ENCODE measurements at places on chromosomes 7 and 10.

DNA sequence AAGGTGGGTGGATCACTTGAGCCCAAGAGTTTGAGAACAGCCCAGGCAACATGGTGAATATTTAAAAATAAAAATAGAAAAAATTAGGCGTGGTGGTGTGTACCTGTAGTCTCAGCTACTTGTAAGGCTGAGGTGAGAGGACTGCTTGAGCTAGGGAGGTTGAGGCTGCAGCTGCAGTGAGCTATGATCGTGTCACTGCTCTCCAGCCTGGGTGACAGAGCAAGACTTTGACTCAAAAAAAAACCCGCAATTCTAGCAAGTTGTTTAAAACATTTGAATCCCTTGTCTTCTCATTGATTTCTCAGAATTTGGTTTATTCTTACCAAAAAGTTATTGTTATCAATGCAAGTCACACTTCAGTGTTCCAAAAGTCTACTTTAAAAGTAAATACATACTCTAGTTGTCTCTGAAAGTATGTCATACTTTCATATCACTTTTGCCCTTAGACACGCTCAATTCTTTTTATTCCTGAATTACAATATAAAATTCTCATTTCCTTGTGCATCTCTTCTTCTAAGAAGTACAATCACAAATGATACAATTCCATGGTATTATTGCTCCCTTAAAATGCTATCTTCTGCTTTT, 6.3 kb downstream of the EPC1 start:
- no peak for DNase-seq

- DNase-seq, result no peak
Observed at GRCh38 chr7:7581531-7582179, 15.0 kb downstream of the MIOS start.

- no peak for DNase-seq
Observed at GRCh38 chr7:155860461-155860839, 48.2 kb upstream of the SHH start.

- DNase-seq, result no peak
Observed at GRCh38 chr7:34902182-34902581, 135.1 kb downstream of the DPY19L1 start.

DNA sequence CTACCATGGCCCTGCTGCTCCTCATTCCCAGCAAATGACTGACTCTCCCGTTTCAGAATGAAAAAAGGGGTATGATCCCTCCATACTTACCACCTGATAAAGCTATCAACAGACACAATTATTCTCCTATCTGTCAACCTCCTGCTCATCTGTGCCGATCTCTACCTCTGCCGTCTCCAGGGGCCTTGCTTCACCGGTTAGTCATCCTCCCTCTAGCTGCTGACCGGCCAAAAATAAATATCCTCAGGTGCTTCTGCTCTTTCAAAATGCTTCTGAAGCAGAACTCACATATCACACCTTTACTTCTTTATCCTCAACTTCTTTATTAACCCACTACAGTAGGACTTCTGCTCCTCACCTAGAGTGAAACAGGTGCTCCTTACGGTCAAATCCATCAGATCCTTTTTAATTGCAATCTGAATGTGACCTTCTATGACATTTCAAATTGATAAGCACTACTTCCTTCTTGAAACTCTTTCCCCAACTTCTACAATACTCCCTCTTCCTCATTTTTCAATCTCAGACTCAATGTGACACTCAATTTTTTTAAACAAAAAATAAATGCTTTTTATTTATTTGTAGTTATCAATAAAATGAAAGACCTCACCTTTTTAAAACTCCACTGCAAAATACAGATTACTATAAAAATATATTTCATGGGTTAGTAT, 63.2 kb downstream of the LMBR1 start:
- no peak for DNase-seq

DNA sequence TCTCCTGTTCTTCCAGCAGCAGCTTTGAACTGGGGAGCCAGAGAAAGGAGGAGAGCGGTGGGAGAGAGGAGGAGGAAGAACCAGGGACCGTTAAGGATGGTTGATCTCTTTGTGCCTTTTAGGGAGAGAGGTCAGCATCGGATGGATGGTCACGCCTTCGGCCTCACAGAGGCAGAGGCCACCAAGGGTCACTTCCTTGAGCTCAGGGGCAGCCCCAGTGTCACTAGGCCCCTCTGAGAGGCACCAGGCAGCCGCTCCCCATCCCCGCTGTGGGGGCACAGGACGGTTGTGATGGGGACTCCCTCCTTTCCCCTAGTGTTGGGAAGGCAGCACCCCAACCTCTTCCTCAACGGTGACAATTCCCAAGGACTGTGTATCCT, 121.4 kb downstream of the DNAJB6 start:
- DNase-seq, result no peak

DNA sequence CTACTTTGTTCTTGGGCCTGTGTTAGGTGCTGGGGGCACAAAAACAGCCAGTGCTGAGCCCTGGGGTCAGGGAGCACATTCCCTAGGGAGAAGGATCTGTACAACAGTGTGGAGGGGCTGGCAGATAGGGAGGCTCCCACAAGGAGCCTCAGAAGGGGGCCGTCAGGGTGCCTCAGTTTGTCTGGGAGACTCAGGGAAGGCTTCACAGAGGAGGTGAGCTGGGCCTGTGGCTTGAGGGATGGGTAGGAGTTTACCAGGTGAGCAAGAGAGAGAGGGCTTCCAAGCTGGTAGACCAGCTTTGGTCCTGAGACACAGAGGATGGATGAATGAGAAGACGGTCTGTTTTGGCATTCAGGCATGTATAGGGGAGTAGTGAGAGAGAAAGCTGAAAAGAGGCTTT, 52.1 kb downstream of the CAMK1D start:
- no peak for DNase-seq

GRCh38 chr7:73567846-73568685, 10.3 kb downstream of the TBL2 start:
- no peak for DNase-seq

GRCh38 chr10:90417029-90417428, 440.8 kb downstream of the HTR7 start:
- DNase-seq, result peak; percentile 88

- no peak for DNase-seq
Observed at GRCh38 chr10:26801831-26802230, 58.9 kb downstream of the ABI1 start.

DNA sequence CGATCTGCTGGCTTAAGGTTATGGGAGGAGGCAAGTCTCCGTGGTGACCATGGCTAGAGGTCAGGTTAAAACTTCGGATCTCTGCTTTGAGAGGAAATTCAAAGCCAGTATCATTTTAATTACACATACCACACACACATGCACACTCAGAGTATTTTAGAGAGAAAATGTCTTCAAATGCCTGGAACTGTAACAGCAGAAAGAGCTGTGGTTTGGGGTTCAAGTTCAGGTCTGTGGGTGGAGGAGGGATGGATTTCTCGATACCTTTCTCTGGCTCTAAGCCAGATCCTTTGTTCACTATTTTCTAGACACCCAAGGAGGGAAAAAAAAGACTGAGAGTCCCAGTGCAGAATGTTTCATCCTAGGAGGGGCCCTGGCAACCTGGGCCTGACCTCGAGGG, 32.5 kb downstream of the ARL3 start:
- DNase-seq, result no peak

GRCh38 chr10:3330663-3331062, 158.1 kb upstream of the PITRM1 start:
- DNase-seq, result peak; percentile 65

GRCh38 chr10:95474228-95475002, 86.8 kb downstream of the SORBS1 start:
- DNase-seq, result peak; percentile 79

- DNase-seq, result no peak
Observed at GRCh38 chr10:48653944-48654698, 30.6 kb upstream of the WDFY4 start.

DNA sequence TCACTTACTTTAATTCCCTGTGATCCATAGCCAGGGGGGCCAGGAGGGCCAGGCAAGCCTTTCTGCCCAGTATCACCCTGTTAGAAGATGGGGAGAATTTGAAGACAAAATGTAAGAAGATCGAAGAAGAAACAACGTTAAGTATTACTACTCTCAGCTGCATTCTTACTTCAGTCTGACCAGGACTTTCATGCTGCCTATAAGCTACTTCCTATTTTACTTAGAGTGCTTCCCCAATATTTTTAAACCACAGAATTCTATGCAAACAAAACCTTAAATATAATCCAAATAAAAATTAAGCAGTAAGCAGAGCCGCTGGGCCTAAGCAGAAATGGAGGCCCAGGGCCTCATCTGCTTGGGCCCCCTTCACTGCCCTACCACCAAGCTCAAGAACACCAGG, 117.8 kb downstream of the COL28A1 start:
- no peak for DNase-seq

DNA sequence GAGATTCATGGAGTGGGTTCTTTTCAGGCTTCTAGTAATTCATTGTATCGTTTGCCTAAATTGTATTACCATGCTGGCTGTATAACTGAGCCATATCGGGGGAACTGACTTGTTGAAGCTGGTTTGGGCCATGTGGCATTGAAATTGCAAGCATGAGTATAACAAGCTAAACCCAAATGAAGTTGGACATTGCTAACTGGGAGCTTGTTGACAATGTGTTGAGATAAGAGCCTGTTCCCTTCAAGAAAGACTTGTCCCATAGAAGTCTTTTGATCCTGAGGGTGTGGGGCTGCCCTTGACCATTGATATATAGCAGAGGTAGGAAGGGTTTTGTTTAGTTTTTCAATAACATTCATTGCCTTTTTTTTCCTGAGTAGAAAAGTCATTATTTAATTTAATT, 156.0 kb downstream of the VTI1A start:
- no peak for DNase-seq

DNA sequence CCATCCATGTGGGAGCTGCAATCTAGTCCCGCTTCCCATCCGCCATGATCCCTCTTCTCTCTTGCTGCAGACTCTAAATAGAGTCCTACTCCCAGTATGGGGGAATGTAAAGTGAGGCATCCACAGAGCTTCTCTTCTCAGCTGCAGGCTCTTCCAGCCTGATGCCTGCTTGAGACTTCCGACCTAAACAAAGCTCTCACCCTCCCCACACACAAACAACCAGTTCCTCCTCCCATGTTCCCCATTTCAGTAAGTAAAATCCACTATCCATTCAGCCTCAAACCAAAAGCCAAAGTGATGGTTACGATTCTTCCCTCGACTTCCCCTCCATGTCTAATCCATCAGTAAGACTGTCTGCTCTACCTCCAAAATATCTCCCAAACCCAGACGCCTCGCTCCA, 108.2 kb upstream of the NFE2L3 start:
- DNase-seq, result no peak

DNA sequence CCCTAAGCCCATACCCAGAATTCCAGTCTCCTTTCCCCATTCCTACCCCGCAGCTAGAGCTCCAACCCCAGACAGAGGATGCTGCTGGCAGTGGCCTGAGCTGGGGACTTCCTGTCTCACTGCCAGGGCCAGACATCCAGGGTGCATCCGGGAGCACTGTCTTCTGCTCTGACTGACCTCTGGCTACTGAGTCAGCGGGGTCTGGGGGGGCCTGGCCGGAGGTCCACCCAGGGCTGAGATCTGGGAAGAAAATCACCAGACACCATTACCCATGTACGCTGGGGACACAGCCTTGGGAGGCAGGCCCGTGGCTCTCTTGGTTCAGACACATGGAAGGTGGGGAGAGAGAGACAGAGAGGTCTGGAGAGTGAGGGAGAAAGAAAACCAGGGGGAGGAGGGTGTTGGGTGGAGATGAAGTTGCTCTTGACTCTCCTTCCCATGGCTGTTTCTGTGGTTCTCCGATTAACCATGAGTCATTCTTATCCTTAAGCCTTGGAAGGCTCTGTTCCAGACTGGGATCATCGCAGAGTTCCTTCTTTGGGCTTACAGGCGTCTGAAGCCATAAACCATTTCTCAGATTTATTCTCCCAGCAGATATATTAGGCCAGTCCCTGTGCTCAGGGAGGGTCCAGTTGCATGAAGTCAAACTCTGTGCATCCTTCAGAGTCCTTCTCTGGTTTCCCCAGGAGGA, 23.6 kb downstream of the TSPAN15 start:
- DNase-seq, result peak; percentile 79

DNA sequence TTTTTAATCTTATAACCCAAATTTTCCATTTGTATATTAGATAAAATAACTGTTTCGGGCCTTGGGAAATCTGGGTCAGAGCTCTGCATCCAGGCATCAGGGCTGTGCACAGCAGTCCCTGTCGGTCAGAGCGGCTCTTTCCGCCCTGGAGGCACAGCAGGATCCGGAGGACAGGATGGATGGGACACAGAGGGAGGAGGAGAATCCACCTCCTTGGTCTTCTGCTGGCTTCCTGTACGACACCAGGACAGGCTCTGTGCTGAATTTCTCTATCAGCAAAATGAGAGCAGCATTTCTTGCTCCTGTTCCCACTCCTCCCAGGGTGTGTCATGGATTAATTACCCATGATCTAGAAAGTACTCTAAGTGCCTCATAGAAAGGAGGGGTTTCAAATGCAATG, 254.9 kb downstream of the SKAP2 start:
- DNase-seq, result no peak

DNA sequence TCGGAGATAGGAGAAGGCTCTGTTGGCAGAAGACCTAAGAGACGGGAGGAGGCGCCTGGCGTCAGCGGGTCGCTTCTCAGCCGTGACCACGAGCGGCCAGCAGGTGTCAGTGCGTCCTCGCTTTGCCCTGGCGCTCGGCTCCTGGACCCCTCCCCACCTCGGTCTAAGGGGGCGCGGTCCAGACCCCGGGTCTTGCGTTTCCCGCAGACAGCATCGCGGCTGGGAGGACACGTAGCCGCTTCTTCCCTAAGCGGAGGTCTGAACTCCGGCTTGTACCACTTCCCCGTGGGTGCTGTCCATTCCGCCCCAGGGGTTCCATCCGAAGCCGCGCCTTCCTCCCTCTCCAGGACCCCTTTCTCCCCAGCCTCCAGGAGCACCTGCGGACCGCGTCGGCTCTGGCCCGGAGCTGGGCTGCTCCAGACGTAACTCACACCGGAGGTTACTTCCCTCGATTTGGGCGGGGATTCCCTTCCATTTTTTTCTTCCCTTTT, 593 bp upstream of the ADRA2A start:
- peak; percentile 66 for DNase-seq

DNA sequence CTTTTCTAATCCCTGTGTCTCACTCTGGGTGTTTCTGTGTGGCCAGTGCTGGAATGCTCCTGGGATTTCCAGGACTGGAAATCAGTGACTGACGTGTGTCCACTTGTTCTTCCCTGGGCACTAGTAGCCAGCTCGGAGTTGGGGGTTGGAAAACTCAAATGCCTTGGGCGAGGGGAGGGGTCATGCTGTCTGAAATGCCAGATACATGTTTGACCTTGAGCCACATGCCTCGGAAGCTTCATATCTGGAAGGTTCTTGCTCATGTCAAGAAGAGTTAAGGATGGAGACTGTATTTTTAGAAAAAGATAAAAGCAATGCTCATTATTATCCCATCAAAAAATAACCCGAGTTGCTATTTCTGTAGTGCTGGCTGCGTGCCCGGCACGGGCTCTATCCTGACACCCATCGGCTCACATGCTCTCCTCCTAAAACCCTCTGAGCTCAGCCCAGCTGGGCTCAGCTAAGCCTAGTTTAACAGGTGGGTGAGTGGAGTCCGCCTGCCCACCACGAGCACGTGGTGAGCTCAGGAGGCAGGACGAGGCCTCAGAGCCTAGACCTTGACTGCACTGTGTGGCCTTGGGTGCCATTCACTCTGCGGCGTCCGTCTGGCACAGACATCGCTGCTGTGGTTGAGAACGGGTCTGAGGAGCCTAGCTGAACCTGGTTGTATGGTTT, 6.4 kb downstream of the DPYSL4 start:
- DNase-seq, result no peak

Data from adipocyte (in vitro differentiated cells).